AML-193 (cell line): ENCODE measurements at places on chromosomes 5 and 9.

- no peak for DNase-seq
These were observed 80.0 kb upstream of the ASS1 start for GRCh38 chr9:130364619-130365322.

GRCh38 chr9:93288891-93289883 lies 105.2 kb downstream of the WNK2 start:
- no peak for DNase-seq

- DNase-seq, result no peak
These were observed 208.8 kb downstream of the SAXO1 start for GRCh38 chr9:18824095-18824666.

DNA sequence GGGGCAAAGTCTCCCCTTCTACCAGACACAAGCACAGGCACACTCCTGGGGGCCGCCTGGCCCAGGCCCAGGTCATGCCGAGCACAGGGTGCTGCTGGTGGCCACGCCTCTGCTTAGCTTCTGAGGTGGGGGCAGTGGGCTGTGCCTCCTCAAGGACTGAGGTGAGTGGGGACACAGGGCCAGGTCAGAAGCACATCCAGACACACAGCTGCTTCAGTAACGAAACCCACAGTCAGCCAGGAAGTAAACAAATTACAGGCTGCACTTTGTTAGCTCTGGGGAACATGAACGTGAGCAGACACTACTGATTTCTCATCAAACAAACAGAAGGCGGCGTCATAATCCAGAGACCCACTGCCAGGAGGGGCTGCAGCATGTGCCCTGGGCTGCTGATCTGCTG lies 192.4 kb downstream of the HSPA4 start:
- DNase-seq, result no peak
